ENCODE measurements at places on chromosomes 5 and 9. TPM values are rescaled to one million over a fixed set of nuclear protein-coding genes. Genes with fewer than 3 reads are reported as not detected.

Gene NTNG2
- 0.81 TPM for total RNA-seq

Gene CDC25C
- total RNA-seq = not detected

Gene SLC34A1
- 0.12 TPM for total RNA-seq

- ATAC-seq = no peak
Observed at GRCh38 chr5:73365301-73365853, 83.2 kb downstream of the FOXD1 start.

DNA sequence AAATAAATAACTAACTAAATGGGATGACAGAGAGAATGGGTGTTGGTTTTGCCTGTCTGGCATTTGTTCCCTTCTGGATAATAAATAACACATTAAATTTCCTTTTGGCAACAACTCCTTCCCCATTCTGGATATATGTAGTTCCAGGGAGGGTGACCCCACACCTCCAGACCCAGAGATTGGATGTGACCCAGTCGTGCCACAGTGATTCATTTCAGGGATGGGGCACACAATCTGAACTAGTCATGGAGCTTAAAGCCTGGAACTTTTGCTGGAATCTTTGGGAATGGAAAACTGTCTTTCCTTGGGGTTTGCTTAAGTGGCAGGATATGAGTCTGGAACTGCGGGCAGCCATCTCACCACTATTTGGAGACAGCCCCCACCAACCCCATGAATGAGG, 11.3 kb downstream of the KLF9 start:
- no peak for ATAC-seq

- ATAC-seq = no peak
Observed at GRCh38 chr5:150258130-150258529, 31.4 kb downstream of the CAMK2A start.

- no peak for ATAC-seq
Observed at GRCh38 chr9:111851553-111851952, 45.1 kb upstream of the UGCG start.

DNA sequence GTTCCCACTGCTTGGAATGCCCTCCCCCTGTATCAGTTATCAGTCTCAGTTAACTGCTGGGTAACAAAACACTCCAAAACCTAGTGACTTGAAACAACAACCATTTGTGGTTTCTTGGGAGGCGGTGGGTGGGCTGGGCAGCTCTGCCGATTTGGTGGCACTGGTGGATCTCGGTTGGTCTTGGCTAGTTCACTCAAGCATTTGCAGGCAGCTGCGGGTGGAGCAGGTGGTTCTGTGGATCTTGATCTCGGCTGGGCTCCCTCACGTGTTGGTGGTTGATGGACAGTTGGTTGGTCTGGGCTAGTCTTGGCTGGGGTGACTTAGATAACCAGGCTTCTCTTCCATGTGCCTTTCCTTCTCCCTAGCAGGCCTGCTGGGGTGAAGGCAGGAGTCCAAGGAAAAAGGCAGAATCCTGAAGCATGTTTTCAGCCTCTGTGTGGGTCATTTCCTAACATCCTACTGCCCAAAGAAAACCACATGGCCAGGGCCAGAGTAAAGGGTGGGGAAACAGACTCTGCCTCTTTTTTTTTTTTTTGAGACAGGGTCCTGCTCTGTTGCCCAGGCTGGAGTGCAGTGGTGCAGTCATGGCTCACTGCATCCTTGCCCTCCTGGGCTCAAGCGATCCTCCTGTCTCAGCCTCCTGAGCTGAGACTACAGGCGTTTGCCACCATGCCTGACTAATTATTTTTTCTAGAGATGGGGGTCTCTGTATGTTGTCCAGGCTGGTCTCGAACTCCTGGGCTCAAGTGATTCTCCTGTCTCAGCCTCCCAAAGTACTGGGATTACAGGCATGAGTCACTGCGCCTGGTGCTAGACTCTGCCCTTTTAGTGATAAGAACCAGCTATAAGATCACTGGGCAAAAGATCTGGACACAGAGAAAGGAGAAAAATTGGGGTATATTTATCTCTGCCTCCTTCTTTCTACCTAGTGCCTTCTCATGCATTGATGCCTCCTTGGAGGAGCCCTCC, 183.7 kb downstream of the RGS3 start:
- ATAC-seq = no peak

- ATAC-seq = no peak
Observed at GRCh38 chr5:107449369-107449768, 221.4 kb downstream of the EFNA5 start.

DNA sequence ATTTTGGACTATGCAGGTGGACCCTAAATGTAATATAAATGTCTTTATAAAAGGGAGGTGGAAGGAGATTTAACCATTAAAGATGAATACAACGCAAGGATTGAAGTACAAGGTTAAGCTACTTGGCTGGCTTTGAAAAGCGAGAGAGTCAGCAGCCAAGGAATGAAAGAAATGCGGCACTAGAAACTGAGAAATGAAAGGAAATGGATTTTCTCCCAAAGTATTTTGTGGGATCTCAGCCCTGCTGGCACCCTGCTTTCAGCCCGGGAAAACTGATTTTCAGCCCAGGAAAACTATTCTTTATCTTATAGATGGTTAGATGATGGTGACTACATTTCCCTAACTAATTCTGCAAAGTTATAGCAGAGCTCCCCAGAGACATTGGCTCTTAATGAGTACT, 1349.6 kb upstream of the C9orf72 start:
- ATAC-seq = no peak

DNA sequence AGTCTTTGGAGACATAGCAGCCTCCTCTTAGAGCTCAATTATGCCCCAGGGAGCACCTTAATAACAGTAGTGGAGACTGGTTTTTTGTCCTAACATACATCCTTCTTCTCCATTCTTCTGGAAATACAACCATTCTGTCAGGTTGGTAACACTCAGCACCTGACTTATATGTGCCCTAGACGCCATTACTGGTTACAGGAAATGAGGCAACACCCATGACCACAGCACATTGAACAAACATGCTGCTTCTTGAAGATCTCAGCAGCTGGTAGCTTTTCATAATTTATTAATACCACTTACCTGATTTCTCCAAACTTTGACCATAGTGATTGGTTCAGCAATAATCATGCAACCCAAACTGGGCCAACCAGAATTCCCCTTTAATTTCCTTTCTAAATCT, 25.1 kb upstream of the TRPM3 start:
- no peak for ATAC-seq

DNA sequence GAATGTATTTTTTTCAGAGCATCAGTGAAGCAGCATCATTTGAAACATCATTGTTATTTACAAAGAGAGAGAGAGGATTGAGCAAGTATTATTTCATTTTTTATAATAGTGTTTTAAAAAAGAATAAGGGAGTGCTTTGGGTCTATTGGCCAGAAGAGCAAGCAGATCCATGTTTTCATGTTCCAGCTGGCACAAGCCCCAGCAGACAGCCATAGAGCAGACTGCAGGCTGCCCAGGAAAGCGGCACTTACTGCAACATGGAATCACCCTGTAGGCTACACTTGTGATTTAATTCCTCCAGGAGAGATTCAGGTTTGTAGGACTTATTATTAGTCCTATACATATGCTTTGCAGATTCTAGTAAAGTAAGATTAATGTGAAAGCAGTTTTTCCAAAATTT, 407.0 kb upstream of the GRAMD2B start:
- no peak for ATAC-seq

DNA sequence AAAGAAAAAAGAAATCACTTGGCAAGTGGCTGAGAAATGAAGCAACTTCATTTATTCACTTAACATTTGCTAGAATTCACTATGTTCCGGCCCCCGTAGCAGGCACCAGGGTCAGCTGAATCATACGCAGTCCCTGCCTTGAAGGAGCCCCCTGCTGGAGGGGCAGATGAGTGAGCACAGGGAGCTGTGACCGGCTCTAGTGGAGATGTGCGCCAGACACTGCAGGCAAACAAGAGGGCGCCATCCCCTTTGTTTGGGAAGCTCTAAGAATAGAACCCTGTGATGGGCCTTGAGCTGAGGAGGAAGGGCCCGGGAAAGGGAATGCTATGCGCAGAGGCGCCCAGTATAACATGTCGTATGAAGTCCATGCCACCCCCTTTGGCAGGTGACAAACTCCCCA, 20.2 kb upstream of the RPL26L1 start:
- ATAC-seq = no peak

GRCh38 chr9:114810614-114811013, 4.8 kb upstream of the TNFSF15 start:
- no peak for ATAC-seq

DNA sequence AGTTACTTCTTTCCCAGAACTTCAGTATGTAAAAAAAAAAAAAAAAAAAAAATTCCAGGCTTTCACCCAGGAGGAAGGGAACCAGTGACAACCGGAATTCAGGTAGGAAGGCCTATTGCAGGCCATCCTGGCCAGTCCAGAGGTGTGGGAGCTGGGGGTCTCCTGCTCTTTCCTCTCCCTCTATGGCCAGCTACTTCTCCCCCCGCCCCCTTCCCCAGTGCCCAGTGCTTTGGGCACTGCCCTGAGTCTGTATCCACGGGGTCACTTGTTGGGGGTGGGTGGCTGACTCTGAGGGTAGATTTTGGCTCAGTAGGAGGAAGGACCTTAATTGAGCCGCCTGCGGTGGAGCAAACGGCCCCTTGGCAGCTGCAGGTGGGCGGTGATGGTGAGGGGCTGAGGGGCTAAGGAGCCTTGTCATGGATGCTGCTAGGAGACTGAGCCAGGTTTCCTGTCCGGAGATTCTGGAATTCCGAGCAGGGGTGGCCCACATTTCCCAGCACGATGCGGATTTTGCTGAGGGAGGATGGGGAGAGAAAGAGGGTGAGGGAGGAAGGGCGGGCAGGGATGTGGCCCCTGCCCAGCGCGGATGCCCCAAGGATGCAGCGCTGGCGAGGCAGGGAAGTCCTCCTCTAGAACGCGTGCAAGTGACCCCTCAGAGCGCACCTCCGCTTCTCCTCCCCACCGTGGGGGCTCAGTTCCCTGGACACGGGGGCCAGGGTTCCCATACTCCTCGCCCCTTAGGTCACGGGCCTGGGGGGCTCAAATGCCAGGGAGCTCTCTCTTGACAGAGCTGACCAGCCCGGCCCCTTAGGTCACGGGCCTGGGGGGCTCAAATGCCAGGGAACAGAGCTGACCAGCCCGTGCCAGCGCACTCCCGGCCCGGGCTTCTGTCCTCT, 1.2 kb upstream of the PHF2 start:
- ATAC-seq = no peak

DNA sequence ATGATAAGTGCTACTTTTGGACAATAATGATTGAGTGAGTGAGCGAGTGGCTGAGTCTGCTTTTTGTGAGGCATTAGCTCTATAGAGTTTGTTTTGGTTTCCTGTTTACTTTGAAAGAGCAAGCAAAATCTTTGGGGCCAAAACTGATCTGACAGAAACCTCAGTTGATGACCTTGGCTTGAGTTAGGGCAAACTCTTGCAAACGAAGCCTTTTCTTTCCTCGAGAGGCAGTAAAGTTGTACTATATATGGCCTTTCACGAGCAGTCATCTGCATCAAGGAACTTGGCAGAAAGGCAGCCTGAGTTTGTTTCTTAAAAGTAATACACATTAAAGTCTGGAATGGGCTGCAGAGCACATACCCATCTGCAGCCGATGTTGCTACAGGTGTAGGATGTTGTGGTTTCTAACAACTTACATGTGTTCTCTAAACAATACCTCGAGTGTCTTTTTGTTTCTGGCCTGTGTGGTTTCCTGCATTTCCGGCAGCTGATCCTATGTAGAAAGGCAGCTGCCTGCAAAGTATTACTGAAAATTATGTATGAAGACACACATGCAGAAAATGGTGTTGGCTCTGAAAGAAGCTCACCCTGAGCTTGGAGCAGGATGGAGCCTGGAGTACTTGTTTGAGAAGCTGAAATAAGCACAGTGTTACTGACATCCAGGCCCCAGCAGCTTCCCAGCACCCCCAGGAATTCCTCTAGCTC, 60.8 kb downstream of the FOXD1 start:
- no peak for ATAC-seq

DNA sequence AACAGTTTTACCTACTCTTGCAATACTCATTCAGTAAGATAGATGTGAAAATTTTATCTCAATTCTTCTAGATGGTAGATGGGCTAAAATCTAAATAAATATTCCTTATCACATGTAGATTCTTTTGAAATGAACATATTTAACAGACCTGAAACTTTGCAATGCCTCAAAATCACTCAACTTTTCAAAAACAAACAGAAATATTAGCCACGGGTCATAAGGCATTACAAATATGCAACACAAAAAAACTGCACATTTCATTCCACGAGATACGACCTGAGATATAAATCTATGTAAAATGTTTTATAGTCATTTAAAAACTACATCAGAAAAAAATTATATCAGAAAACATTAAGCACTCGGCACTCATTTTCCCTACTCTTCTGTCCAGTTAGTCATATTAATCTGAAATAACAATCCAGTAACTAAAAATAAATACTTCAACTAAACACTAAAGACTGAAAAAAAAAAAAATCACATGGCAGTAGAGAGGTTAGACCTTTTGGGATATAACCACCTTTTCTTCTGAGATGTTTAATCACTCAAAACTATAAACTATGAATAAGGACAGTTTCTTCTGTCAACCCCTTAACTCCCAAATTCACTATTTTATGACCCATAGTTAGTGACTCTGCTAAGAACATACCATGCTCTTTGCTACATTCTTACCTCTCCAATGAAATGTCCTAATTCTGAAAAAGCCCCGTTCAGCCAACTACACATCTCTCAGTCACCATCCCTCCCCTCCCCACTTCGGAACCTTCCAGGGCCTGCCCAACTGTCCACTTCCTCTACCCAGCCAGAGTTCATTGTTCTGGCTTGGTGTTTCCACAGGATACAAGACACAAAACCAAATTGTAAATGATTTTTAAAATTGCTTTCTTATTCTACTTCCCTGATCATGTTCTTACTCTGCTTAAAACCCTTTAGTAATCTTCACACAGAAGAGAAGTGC, 6.4 kb downstream of the HOMER1 start:
- no peak for ATAC-seq

DNA sequence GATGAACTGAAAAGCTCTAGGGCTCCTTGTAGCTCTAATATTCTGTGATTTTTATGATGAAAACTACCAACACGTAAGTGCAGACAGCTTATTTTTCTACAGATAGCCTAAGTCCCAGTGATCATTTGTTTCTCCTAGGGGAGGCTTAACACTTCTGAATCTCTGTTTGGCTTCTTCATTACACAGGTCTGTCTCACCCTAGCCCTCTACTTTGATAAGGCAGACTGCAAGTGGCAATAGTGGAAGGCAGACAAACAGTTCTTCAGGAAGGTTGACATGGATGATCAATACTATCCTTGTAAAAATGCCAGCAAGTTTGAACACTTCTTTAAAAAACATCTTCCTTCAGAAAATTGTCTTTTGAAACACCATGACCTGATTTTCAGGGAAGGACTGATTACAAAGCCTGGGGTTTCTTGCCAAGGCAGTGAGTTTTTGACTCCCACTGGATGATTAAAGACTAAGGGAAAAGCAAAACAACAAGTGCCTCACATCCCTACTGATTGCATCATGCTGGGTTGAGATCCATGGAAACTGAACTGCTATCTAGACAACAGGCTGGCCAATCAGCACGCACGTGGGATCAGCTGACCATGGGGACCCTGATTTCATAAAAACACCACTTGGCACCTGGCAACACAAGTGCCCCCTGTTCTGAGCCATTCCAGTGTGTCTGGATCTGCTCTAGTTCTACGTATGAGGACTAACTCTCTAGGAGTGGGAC, 212.2 kb downstream of the SMARCA2 start:
- peak; percentile 80 for ATAC-seq

- no peak for ATAC-seq
Observed at GRCh38 chr9:110808599-110808980, 140.0 kb downstream of the MUSK start.

Measured in gastroesophageal sphincter (tissue), 4 donors.